Liver (tissue), 10 donors: ENCODE measurements at places on chromosomes 4 and X. TPM values are rescaled to one million over a fixed set of nuclear protein-coding genes. Genes with fewer than 3 reads are reported as not detected.

Gene GATA1
- 39.9 TPM for total RNA-seq

GRCh38 chrX:1212532-1212931, at the start of gene CRLF2:
Gene CRLF2, minus strand, starts transcription at chrX:1212649. Its CDS starts 15 bp downstream, at chrX:1212634.
- DNase-seq, result no peak
- no peaks in the 10 kb centered on the region for H3K4me1 ChIP-seq
- H3K27ac ChIP-seq, result no peak within 1 kb of the TSS

Gene ARHGAP4
- 12.5 TPM for total RNA-seq

DNA sequence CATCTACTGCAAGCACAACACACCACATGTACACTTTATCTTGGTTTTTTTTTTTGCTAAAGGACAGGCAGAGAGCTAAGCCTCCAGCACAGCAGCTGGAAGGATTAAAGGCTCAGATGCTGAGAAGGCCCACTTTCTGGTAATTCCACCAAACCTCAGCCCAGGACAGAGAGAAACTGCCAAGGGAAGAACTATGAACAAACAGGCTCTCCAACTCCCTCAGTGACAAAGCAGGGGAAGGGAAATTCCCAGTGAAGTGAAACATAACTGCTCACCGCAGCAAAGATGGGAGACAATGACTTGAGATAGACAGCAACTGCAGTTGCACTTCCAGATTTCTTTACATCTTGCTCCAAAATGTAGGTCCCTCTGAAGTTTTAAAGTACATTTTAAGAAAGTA, 4.8 kb downstream of the PROM1 start:
- peaks cover 23% of the 10 kb centered on the region for H3K4me1 ChIP-seq
- H3K27me3 ChIP-seq, result peaks cover 9% of the 10 kb centered on the region
- no peaks in the 10 kb centered on the region for H3K36me3 ChIP-seq
- no peak overlapping the region for H3K4me3 ChIP-seq
- H3K27ac ChIP-seq, result no peak overlapping the region
